Mesothelial cell of epicardium (in vitro differentiated cells): ENCODE measurements at places on chromosomes 11 and 22.

- DNase-seq: no peak
- no peaks in the 10 kb centered on the region for H3K36me3 ChIP-seq
- peaks cover 13% of the 10 kb centered on the region for H3K4me1 ChIP-seq
- H3K27ac ChIP-seq: peak overlapping the region; percentile 50
Observed at GRCh38 chr11:123173040-123173855, 21.8 kb downstream of the CLMP start.

DNA sequence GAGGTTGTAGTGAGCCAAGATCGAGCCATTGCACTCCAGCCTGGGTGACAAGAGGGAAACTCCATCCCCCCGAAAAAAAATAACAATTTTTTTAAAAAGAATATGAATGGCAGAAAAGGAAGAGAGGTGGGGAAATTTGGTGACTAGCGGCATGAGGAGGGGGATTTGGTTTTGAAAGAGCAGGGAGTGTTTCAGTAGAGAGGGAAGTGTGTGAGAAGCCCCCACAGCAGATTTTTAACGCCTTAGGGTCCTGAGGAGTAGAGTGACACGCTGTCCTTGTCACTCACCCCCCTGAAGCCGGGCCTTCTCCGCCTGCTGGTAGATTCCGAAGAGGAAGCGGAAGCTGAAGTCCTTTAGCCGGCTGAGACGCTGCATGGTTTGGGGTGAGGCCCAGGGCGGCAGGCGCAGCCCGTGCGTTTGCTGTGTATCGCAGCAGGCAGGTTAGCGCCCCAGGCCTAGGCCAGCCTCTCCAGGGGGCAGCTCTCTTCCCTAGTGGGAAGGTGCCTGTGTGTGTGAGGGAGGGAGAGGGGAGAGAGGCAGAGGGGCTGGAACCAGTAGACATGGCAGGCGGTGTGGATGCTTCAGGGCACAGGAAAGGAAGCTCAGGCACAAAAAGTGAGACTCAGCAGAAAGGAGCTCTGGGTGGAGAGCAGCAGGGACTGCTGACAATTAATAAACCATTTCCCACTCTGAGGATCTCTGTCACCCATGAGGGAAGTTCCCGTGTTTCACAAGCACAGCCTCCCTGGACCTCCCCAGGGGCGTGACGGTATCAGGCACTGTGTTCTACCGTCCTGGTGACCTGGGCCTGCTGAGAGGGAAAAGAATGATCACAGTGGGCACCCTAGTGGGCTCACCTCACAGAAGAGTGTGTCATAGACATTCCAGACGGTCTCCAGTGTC is 3.9 kb downstream of the ACP2 start:
- no peak for DNase-seq
- H3K27ac ChIP-seq: no peak overlapping the region
- no peak overlapping the region for H3K4me3 ChIP-seq
- H3K4me1 ChIP-seq: peaks cover 12% of the 10 kb centered on the region
- H3K27me3 ChIP-seq: no peaks in the 10 kb centered on the region

- H3K4me3 ChIP-seq: no peak overlapping the region
- DNase-seq: no peak
- H3K36me3 ChIP-seq: no peaks in the 10 kb centered on the region
- peaks cover 31% of the 10 kb centered on the region for H3K4me1 ChIP-seq
Observed at GRCh38 chr11:114074546-114075343, 15.2 kb downstream of the ZBTB16 start.

GRCh38 chr11:63896071-63896470 is 20.9 kb downstream of the RCOR2 start:
- no peak overlapping the region for H3K4me3 ChIP-seq
- no peak for DNase-seq
- no peaks in the 10 kb centered on the region for H3K27me3 ChIP-seq
- H3K36me3 ChIP-seq: peaks cover 46% of the 10 kb centered on the region
- H3K4me1 ChIP-seq: peaks cover 5% of the 10 kb centered on the region
- H3K27ac ChIP-seq: peak overlapping the region; percentile 66

- H3K4me1 ChIP-seq: peaks cover 16% of the 10 kb centered on the region
- peak; percentile 49 for DNase-seq
- no peak overlapping the region for H3K27ac ChIP-seq
- peaks cover 2% of the 10 kb centered on the region for H3K36me3 ChIP-seq
- no peak overlapping the region for H3K4me3 ChIP-seq
Observed at GRCh38 chr11:72352859-72353551, 81.3 kb downstream of the CLPB start.

GRCh38 chr11:47904808-47905207 is 56.7 kb upstream of the NUP160 start:
- H3K27ac ChIP-seq: no peak overlapping the region
- H3K36me3 ChIP-seq: no peaks in the 10 kb centered on the region
- DNase-seq: no peak

- H3K4me3 ChIP-seq: no peak overlapping the region
- H3K4me1 ChIP-seq: no peaks in the 10 kb centered on the region
- peaks cover 99% of the 10 kb centered on the region for H3K27me3 ChIP-seq
- no peak overlapping the region for H3K27ac ChIP-seq
- no peaks in the 10 kb centered on the region for H3K36me3 ChIP-seq
Observed at GRCh38 chr22:22201930-22202343, 42.6 kb upstream of the VPREB1 start.

DNA sequence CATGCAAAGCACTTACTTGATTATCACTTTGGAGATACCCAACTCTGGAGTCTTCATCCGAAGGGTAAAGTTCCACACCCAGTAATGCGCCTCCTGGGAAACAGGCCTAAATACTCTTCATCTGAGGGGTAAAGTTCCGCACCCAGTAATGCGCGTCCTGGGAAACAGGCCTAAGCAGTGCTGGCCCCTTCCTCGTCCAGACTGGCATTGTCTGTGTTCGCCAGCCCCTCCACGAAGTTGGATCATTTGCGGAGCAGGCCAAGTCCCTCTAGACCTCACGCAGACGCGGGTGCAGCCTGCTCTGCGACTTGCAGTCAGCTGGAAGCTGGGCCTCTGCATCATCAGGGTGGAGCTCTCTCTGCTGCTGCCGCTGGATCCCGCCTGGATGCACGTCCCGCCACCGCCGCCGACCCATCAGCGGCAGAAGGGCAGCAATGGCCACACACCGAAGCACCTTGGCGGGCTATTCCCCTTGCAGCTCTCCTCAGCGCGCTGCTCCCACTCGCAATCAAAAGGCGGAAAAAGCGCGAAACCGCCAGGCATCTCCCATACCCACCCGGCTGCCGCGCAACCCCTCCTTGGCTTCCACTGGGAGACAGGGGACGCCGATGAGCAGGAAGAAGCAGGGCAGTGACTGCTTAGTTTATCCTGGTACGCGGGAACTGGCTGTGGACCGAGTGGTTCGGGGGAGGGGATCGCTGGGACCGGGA is 34.1 kb upstream of the GLYATL1 start:
- H3K4me3 ChIP-seq: peak overlapping the region; percentile 60
- H3K4me1 ChIP-seq: peaks cover 3% of the 10 kb centered on the region
- H3K27ac ChIP-seq: no peak overlapping the region
- H3K36me3 ChIP-seq: no peaks in the 10 kb centered on the region
- H3K27me3 ChIP-seq: peaks cover 96% of the 10 kb centered on the region
- DNase-seq: no peak

GRCh38 chr22:45204819-45205218 is 35.9 kb downstream of the KIAA0930 start:
- no peak for DNase-seq
- peaks cover 7% of the 10 kb centered on the region for H3K36me3 ChIP-seq
- no peak overlapping the region for H3K4me3 ChIP-seq
- H3K4me1 ChIP-seq: peaks cover 26% of the 10 kb centered on the region
- peaks cover 3% of the 10 kb centered on the region for H3K27me3 ChIP-seq
- peak overlapping the region; percentile 9 for H3K27ac ChIP-seq

DNA sequence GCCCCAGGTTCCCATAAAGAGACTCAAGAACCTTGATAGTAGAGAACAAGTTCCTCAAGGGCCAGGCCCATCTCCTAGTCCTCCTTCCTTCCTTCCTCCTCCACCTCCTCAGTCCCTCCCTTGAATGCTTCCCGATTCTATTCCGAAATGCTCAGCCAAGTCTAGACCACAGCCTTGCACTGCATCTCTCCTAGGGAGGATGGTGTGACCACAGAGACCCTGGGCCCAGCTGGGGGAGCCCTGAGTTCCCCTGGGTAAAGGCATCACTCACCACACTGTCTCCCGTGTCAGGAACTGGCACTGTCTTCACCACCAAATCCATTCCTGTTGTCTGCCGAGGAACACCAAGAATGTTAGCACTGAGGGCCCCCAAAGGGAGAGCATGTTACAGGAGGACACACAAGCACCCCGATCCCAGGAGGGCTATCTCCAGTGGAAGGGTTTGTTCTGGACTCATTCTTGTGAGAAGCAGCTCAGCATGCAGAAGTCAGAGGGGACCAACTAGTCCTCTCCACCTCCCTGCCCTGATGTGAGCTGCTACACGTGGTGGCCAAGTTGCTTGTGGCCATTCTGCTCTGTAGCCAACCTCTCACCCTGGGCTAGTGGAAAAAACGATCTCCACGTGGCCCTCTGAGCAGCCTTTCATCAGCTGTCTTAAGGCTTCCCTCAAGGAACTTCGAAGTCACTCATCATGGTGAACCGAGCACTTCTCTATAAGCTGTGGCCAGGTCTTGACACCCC is 8.7 kb downstream of the IFT27 start:
- peaks cover 21% of the 10 kb centered on the region for H3K4me1 ChIP-seq
- H3K36me3 ChIP-seq: peaks cover 21% of the 10 kb centered on the region
- no peak overlapping the region for H3K4me3 ChIP-seq
- no peak overlapping the region for H3K27ac ChIP-seq
- H3K27me3 ChIP-seq: no peaks in the 10 kb centered on the region

- H3K4me3 ChIP-seq: no peak overlapping the region
- H3K27ac ChIP-seq: peak overlapping the region; percentile 81
- no peaks in the 10 kb centered on the region for H3K27me3 ChIP-seq
- peaks cover 16% of the 10 kb centered on the region for H3K4me1 ChIP-seq
Observed at GRCh38 chr11:70324376-70325115, 54.1 kb downstream of the PPFIA1 start.

GRCh38 chr11:69541001-69541285 is 59.5 kb downstream of the LINC01488 start:
- no peak overlapping the region for H3K27ac ChIP-seq
- H3K4me1 ChIP-seq: peaks cover 12% of the 10 kb centered on the region
- H3K4me3 ChIP-seq: no peak overlapping the region
- peaks cover 4% of the 10 kb centered on the region for H3K27me3 ChIP-seq
- DNase-seq: no peak

- H3K4me3 ChIP-seq: no peak overlapping the region
- H3K36me3 ChIP-seq: peaks cover 23% of the 10 kb centered on the region
- DNase-seq: no peak
Observed at GRCh38 chr11:59178402-59178801, 6.5 kb downstream of the DTX4 start.

DNA sequence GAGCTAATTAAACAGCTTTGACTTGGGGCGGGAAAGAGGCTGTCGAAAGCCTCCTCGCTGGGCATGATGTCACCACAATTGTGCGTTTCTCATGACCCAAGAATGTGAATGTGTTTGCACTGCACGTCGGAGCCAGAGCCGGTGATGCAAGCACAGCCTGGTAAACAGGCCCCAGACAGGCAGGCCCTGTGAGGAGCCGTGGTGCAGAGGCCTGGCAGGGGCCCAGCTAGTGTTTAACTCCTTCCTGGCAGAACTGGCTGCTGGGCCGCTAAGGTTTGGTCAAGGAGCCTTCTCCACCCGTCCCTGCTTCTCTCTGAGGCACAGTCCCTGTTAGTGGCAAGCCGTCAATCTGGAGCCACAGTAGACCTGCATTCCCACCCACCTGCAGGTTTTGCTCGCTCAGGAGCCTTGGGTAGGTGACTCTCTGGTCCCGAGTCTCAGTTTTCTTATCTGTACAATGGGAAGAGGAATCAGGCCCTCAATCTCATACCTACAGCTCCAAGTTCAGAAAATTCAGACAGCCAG is 25.4 kb upstream of the SMTN start:
- no peak overlapping the region for H3K4me3 ChIP-seq
- peak overlapping the region; percentile 83 for H3K27ac ChIP-seq
- peaks cover 40% of the 10 kb centered on the region for H3K4me1 ChIP-seq
- H3K27me3 ChIP-seq: no peaks in the 10 kb centered on the region
- no peaks in the 10 kb centered on the region for H3K36me3 ChIP-seq
- peak; percentile 65 for DNase-seq

- no peak for DNase-seq
- no peak overlapping the region for H3K4me3 ChIP-seq
- H3K27me3 ChIP-seq: no peaks in the 10 kb centered on the region
Observed at GRCh38 chr11:61189933-61190332, 13.4 kb upstream of the PGA3 start.

DNA sequence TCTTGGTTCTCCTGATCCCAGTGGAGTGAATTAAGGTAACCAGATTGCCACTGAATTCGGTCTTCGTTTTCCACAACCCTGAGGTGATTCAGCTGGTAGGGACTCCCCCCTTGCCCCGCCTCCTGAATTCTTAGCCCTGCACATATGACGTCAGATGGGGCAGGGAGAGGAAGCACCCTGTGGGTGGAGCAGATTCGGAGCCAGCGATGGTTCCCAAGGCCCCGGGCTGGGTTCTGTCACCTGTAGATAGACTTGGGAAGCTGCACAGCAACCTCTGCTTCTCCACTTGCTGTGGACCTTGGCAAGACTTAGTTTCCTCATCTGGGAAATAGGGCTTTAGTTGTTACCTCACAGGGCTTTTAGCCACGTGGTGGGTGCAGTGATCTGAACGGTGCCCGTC is 67.8 kb downstream of the CTTN start:
- no peak overlapping the region for H3K4me3 ChIP-seq
- H3K4me1 ChIP-seq: peaks cover 2% of the 10 kb centered on the region
- DNase-seq: no peak
- peaks cover 3% of the 10 kb centered on the region for H3K27me3 ChIP-seq
- no peak overlapping the region for H3K27ac ChIP-seq
- no peaks in the 10 kb centered on the region for H3K36me3 ChIP-seq

- H3K36me3 ChIP-seq: no peaks in the 10 kb centered on the region
- DNase-seq: no peak
- no peak overlapping the region for H3K27ac ChIP-seq
- H3K4me3 ChIP-seq: no peak overlapping the region
- peaks cover 30% of the 10 kb centered on the region for H3K4me1 ChIP-seq
Observed at GRCh38 chr22:21029486-21030025, 2.8 kb downstream of the SLC7A4 start.

- no peak overlapping the region for H3K4me3 ChIP-seq
- H3K4me1 ChIP-seq: peaks cover 3% of the 10 kb centered on the region
- H3K27ac ChIP-seq: no peak overlapping the region
- H3K36me3 ChIP-seq: no peaks in the 10 kb centered on the region
Observed at GRCh38 chr22:22996511-22997261, 73.6 kb upstream of the GNAZ start.

DNA sequence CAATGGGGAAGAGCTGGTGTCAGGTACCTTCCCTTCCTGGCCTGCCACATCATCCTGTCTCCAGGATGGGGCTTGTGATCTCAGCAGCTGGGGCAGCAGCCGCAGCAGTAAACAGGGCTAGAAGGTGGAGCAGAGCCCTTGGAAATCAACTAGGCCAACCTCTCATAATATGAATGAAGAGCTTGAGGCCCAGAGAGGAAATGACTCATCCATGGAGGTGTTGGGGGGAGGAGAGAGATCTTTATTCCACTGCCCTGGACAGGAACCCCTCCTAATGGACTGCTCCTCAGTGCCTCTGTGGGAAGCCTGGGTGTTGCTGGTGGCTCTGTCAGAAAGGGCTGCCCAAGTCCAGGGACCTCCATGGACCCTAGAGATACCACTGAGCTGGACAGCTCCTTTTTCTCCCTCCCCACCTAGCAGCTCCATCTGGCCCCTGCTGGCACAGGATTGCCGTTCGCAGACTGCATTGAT is 111.8 kb downstream of the OSBP2 start:
- no peak overlapping the region for H3K4me3 ChIP-seq
- H3K27me3 ChIP-seq: peaks cover 73% of the 10 kb centered on the region
- no peak overlapping the region for H3K27ac ChIP-seq
- H3K36me3 ChIP-seq: no peaks in the 10 kb centered on the region
- H3K4me1 ChIP-seq: peaks cover 4% of the 10 kb centered on the region
